HepG2 (cell line): ENCODE measurements at places on chromosomes 3 and 15. TPM values are rescaled to one million over a fixed set of nuclear protein-coding genes. Genes with fewer than 3 reads are reported as not detected.

Gene SEMA3G
- total RNA-seq, result 2.0 and 6.1 TPM in 2 replicates

DNA sequence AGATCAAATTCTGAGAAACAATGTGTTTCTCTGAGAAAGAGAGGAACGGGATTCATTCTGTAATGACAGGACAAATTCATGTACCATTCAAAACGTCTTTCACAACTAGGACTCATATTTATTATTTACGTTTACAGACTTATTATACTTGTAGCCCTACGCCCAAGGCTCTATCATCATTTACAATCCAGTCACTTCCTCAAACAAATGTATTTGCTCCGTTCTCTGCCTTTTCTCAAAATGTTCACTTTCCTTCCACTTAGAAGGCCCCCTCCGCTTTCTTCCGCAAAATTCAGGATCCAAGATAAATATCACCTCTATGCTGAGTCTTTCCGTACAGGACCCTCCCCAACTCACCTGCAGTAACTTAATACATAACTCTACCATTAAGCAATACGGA, 745 bp downstream of the RSL24D1 start:
- DNase-seq, result no peak

- no peak for DNase-seq
Observed at GRCh38 chr3:34382859-34383258, 584.4 kb downstream of the PDCD6IP start.

Gene ARL6IP5
- 19.6 and 29.6 TPM in 2 replicates for total RNA-seq

- DNase-seq, result peak; percentile 25
Observed at GRCh38 chr3:53513556-53514190, 19.3 kb downstream of the CACNA1D start.

GRCh38 chr3:51751287-51751686, 27.8 kb downstream of the IQCF6 start:
- DNase-seq, result no peak

GRCh38 chr3:140508550-140508949, 169.3 kb upstream of the TRIM42 start:
- DNase-seq, result no peak

GRCh38 chr3:115245438-115245837, 98.3 kb upstream of the ZBTB20 start:
- DNase-seq, result no peak

DNA sequence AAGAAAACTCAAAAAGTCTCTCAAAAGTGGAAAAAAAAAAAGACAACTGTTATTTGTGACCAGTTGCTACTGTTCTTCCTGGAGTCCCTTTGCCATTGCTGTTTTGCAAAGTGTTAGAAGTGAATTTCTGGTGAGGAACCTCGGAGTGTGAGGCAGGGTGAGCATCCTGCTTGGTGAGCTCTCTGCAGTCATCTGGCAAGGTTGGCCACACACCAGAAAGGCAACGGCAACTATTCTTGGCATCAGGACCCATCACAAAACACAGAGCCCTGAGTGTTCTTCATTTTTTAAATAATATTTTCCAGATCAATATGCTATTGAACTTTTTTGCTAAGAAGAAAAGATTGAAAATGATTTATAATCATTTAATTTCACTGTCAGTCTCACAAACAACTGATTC, 60.7 kb downstream of the CGNL1 start:
- no peak for DNase-seq

GRCh38 chr3:156664011-156664830, 10.2 kb upstream of the TIPARP start:
- no peak for DNase-seq

GRCh38 chr3:102926618-102927017, 491.8 kb downstream of the ZPLD1 start:
- DNase-seq, result no peak

- no peak for DNase-seq
Observed at GRCh38 chr15:70856177-70856883, 2.4 kb upstream of the LARP6 start.

DNA sequence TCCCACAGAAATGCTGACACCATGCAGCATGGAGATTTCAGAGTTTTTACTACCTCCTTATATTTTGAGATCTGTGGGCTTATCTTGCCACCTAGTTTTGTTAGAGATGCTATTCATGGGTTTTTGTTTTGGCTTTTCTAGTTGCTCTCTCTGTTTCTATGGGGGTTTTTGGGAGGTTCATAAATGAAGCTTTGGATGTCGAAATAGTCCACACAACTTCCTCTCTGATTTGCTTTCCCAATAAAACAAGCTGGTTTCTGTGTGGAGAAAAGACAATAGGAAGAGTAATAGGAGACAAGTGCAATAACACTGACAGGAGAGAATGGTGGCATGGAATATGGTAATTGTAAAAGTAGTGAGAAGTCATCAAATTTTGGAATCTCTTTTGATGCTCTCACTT, 106.8 kb upstream of the GPR149 start:
- DNase-seq, result no peak

Gene ZPLD1
- not detected in 2 replicates for total RNA-seq

Gene ACTRT3
- total RNA-seq, result 0.97 and 1.1 TPM in 2 replicates

GRCh38 chr3:45464336-45465170, 76.2 kb downstream of the LARS2 start:
- DNase-seq, result no peak

Gene SH2D7
- total RNA-seq, result not detected in 2 replicates

Gene ZNF660
- total RNA-seq, result 3.3 and 6.1 TPM in 2 replicates

Gene ISLR2
- not detected in 2 replicates for total RNA-seq

- DNase-seq, result no peak
Observed at GRCh38 chr3:162171970-162172369, 675.4 kb downstream of the OTOL1 start.

DNA sequence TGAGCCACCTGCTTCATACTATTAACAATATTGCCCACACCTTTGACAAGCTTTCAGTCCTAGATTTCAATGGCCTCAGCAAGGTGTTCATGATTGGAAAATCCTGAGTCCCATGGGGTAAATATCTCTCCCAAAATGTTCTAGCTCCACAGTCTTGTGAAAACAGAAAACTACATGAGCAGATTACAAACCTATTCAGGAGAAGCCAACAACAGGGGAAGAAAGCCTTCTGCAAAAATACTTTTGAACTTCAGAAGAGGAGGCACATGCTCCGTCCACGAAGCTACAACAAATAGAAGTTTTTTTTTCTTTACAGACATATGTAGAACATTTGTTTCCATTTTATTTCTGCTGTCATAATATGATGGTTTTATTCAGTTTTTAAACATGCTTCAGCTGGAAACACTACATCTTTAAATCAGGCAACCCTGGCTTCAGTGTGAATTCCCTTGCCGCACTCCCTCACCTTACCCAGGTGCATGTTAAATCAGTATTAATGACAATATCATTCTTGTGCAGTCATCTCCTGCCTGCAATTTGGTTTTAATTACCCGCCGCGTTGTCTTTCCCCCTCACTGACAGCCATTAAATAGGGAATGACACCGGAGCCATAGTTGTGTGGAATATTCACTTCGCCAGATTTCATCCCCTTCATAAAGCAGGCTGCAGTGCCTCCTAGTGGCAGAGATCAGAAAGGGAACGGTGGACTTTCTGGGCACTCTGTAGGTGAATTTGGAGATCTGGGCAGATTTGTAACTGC, 725.5 kb upstream of the ARRDC4 start:
- peak; percentile 30 for DNase-seq

Gene UCN2
- total RNA-seq, result 0.07 and 0.13 TPM in 2 replicates

- no peak for DNase-seq
Observed at GRCh38 chr15:78408355-78408640, 29.7 kb upstream of the IREB2 start.

DNA sequence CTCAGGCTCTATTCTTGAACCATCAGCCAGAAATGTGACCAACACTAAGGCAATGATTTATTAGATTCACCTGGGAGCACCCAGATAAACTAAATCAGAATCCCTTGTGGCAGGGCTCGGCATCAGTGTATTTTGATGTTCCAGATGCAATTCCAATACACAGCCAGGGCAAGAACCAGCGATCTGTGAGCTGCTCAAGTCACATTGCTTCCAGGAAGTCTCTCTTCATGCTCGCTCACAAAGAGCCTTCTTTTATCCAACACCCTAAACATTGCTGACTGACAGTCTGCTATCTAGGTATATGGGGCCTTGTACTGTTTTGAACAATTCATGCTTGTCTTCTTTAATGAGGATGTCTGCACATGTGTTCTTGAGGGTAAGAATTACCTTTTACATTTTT, 40.9 kb upstream of the GOLGA8J start:
- no peak for DNase-seq
